ENCODE measurements at places on chromosomes 3 and 15.
A peak's percentile ranks its signal among the peaks of the same experiment; 100 is the strongest.

DNA sequence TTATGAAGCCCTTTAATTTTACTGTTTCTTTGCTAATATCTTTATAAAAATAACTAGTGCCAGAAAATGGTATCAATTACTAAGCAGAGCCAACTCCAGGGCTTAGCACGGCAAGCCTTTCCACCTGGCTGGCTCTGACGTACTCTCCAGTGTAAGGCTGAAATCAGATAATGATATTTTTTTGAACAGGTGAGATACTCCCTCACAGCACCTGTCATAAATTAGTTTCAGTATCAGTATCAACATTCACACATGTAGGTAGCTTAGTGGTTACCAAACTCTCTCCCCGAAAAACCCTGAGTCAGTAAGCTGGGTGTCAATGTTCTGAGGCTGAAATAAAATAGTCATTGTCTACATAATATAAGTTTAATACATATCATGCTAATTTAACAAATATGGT is 710.1 kb downstream of the SQOR start:
- DNase-seq: no peak

- peak; percentile 98 for DNase-seq
Observed at GRCh38 chr3:39639344-39640236, 169.8 kb upstream of the MYRIP start.

GRCh38 chr3:61269435-61269834 is 18.2 kb upstream of the FHIT start:
- no peak for DNase-seq

GRCh38 chr3:36900474-36901443 is 44.1 kb downstream of the TRANK1 start:
- DNase-seq: no peak

DNA sequence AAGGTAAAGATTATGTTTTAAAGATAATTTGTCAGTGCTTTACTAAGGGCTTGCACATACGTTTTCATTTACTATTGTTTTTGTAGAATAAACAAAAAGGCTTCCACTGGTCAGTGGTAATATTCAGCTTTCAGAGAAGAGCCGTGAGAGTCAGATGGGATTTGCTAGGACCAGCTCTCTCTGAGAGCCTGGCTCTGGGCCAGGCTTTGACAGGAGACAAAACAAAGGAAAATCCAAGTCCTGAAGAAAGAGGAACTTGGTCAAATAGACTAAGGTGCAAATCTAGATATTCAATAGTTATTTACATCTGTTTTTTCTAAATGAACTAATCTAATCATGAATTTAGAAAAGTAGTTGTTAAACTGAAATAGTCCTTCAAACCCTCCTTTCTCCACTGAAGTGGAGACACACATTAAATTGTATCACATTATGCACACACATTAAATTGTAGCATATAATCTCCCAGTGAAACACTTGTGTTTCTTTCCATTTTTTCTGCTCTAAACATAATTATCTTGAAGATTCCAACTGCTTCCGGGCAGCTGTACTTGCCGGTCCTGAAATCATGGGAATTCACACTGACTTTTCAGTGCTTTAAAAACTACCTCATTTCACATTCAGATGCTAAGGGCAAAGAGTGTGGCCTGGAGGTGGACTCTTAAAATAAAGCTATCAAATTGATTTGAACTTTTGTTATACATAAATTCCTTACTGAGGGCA is 55.1 kb upstream of the FILIP1L start:
- no peak for DNase-seq

DNA sequence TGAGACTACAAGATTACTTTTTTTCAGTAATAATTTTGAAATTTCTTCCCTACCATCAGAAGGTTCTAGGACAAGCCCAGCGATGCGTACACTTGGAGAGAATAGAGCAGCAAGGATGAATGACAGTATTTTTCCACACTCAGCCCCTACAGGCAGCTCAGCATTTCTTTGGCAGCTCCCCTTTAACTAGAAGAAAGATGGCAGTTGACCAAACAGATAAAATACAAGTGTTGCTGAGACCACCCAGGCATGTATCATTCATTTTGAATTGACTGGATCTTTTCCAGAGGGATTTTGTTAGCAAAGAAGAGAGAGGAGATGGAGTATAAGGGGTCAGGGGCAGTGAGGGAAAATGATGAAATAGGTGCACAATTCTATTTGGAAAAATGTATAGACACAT is 761.3 kb downstream of the AGBL1 start:
- no peak for DNase-seq

DNA sequence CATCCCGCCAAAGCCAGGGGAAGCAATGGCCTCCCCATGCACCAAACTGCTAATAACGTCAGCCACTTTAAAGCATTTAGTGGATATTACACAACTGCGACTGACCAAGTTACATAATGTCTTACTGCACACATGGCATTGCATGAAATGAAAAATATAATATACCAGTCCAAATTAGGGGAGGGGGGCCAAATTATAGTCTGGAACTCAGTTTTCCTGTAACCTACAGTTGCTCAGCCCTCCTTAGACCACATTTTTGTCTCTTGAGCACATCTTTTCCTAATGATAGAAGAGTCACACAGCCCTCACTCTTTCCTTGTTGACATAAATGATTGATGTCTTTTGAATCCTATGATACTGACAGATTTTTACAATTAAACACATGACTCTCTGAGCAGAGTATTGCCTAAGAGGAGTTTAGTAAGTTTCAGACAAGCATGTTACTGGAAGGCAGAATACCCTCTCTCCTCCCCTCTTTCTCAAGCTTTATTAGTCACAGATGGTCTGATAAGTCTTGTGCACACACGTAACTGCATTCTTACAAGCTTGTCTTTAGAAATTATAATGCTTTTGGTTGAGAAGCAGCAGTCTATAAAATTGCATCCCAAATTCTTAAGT is 1.1 kb upstream of the PLD1 start:
- DNase-seq: peak; percentile 98

DNA sequence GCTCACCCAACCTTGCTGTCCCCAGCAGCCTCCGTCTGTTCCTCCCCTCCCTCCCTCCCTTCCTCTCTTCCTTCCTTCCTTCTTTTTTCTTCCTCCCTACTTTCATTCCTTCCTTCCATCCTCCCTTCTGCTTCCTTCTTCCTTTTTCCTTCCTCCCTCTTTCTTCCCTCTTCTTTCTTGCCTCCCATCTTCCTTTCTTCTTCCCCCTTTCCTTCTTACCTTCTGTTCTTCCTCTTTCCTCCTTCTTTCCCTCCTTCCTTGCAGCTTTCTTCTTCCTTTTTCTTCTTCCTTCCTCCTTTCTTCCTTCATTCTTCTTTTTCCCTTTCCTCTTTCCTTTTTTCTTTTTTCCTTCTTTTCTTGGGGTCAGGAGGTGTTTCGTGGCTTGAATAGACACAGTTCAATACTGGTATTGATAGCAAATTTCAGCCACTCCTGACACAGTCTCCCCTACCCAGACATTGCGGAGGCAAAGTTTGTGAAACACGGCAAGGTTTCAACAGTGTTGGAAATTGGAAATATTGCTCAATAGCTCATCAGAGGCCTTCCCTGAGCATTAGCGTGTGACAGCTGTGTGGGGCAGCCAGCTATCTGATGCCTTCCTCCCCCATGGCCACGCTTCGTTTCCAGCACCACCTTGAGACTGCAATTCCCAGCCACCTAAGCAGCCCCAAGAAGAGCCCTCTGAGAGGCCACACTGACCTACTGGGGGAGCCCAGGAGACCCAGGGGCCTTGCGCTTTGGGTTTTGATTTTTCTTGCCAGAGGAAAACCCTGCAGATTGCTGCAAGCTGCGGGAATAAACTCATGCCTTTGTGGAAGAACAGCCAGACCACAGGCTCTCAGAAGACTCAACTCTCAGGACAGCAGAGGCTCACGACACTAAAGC is 82.2 kb downstream of the KLF15 start:
- no peak for DNase-seq

- no peak for DNase-seq
Observed at GRCh38 chr15:58585693-58586443, 154.1 kb downstream of the LIPC start.

- peak; percentile 35 for DNase-seq
Observed at GRCh38 chr3:25033407-25034029, 394.5 kb upstream of the RARB start.

DNA sequence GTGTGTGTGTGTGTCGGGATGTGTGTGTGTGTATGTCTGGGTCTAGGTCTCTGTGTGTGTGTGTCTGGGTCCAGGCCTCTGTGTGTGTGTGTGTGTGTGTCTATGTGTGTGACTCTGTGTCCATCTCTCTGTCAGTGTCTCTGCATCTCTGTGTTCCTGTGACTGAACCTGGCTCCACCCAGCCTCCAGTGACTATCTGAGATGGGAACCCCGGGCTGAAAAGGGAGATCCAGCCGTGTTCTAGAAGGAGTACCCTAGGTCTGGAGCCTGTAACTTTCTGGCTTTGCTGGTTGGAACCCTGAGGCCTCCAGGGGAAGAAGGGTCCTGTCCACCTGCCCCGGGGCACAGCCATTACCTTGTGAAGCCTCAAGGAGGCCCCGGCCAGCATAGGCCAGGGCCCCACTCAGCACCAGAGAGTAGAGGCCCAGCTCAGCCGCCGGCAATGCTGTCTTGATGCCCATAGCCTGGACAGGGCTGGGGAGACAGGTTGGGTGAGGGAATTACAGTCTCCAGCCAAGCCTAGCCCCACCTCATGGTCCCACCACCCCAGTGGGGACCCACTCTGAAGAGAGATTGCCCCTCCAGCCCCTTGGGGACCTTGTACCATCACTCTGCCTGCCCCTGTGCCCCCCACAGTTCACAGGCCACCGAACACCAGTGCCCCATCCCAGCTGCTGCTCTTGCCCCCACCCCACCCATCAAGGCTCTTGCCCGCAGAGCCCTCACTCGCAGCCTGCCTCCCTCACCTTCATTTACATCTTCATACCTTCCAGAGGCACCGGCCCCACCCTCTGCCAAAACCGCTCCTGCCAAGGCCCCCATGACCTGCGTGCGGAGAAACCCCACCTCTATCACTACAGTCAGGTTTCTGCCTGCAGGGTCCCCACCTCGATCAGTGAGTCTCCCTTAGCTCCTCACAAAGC is 2.0 kb downstream of the HHATL start:
- no peak for DNase-seq

GRCh38 chr3:118380576-118380975 is 654.1 kb downstream of the IGSF11 start:
- peak; percentile 50 for DNase-seq

GRCh38 chr15:100291106-100291505 is 50.7 kb downstream of the ADAMTS17 start:
- peak; percentile 40 for DNase-seq

- no peak for DNase-seq
Observed at GRCh38 chr15:89976246-89976600, 24.9 kb upstream of the ZNF710 start.

GRCh38 chr3:152718810-152719209 is 116.1 kb upstream of the P2RY1 start:
- peak; percentile 83 for DNase-seq

- DNase-seq: peak; percentile 15
Observed at GRCh38 chr15:62326460-62327011, 161.5 kb upstream of the C2CD4B start.

GRCh38 chr15:101067660-101068522 is 148.7 kb downstream of the LRRK1 start:
- no peak for DNase-seq

DNA sequence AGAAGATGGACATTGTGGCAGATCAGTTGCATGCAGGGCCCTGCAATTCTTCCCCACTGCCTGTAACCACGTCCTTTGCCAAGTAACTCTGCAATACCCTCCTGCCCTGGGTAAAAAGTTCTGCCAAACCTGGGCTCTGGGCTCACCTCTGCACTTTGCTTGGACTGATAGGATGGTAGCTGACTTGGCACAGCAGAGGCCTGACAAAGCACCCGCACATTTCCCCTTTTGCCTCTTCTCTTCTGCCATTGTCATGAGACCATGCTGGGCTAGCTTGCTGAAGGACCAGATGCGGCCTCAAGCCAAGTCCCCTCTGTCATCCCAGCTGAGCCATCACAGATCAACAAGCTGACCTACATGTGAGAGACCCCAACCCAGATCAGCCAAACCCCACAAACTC is 122.4 kb downstream of the SMAD6 start:
- no peak for DNase-seq

DNA sequence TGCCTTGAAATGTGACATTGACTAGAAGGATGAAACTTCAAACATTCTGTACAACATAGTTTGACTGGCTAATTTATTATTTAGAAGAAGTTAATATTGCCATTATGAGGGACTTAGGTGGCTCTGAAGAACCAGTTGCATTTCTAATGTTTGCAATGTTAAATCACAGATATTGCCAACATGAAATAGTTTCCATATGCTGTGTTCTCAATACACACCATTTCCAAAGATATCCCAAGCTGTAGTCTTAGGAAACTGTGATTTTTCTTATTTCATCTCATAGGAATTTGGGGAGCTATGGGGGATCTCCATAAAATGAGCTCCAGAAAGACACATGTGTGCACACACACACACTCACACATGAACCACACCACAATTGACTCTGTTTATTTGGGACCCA is 36.3 kb downstream of the ALG1L2 start:
- DNase-seq: no peak

- DNase-seq: no peak
Observed at GRCh38 chr3:126511291-126511690, 6.3 kb downstream of the UROC1 start.

DNA sequence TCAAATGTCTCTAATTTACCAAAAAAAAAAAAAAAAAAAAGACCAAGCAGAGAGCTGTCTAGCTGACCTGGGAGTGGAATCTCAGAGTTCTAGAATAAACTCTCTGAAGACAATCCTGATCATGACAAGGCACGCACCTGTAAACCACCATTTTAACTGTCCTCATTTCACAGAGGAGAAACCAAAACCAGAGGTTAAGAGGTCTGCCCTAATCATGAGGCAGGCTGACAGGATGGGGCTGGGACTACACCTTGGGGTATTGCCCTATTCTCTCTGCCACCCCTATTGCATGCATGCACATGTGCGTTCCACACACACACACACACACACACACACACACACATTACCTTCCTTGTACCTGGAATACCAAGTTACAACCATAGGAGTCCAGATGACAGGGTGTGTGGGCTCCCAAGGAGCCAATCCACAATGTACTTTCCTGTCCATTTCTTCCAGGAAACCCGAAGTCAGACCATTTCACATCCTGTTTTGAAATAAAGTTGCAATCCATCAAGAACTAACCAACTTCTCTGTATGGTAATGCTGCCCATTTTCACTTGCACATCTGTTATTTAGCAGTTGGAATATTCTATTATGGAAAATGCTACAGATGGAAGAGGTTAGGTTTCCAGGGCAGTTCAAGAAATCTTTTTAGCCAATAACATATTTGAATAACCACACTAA is 34.6 kb downstream of the HSPBAP1 start:
- DNase-seq: no peak

GRCh38 chr3:10510086-10510742 is 4.8 kb upstream of the ATP2B2 start:
- no peak for DNase-seq

DNA sequence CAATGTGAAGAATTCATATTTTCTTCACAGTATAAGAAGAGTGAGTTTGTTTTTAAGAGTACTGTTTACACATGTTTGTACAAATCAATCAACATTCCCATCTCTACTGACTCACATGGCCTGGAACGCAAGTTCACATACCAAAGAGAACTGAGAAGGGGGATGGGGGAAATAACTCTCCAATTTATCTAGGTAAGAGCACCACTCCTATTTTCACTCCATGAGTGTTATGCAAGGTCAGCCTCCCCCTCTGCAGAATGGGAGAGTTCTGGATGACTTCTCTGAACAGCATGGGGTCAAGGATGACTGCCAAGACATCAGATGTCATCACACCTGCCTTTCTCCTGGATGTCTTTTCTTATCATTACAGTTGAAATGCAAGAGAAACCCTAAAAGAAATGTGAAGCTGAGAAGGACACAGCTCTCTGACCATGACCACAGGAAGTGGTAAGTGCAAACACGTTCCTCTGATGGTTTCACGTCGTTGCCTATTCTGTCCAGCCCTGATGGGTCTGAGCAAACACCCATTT is 95.2 kb downstream of the SEMA6D start:
- DNase-seq: peak; percentile 95
